ENCODE measurements at places on chromosomes 16 and 17.

DNA sequence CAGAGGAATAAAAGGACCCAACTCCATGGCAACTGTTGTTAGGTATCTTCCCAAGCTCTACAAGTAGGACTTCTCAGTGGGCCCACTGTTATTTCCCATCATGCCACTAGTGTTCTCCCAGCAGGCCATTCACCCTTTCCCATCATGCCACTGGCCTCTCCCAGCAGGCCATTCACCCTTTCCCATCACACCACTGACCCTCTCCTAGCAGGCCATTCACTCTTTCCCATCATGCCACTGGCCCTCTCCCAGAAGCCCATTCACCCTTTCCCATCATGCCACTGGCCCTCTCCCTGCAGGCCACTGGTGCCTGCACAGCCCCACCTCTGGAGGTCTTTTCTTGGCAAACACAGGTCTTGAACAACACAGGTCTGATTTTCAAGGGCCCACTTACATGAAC lies 36.3 kb downstream of the IFT140 start:
- no peak for DNase-seq

DNA sequence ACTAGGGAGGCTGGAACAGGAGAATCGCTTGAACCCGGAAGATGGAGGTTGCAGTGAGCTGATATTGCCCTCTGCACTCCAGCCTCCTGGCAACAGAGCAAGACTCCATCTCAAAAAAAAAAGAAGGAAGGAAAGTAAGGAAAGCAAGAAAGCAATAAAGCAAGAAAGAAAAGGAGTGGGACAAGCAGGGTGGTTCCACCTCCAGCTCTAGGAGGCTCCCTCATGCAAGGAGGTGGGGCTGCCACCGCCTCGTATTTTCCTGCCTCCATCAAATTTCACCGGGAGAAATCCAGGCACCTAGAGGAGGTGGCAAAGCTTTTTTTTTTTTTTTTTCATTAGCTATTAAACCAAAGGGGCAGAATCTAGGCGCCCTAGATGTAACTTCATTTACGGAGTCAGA lies 1.0 kb downstream of the CYB561 start:
- DNase-seq: no peak

GRCh38 chr16:19935694-19936093 lies 51.0 kb upstream of the GPRC5B start:
- DNase-seq: no peak

GRCh38 chr17:76017481-76018339 lies 9.4 kb downstream of the EVPL start:
- no peak for DNase-seq

DNA sequence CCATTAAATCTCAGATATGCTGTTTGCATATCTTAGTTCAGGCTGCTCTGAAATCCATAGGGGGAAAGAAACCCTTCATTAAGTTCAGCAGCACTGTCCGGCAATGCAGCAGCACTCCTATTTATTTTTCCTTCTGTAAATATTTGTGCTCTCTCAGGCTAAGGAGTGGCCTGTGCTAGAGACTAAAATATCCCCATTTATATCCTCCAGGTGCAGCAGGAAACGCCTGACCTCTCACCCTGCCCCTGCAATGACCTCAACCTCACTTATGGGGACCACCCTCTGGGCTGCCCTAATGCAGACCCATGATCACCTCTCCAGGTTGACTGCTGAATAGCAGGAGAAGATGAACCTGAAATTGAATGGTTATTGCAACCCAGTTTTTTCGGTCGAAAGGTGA lies 165.0 kb upstream of the ELAC2 start:
- DNase-seq: no peak

GRCh38 chr16:25037221-25037620 lies 22.1 kb upstream of the ARHGAP17 start:
- no peak for DNase-seq

GRCh38 chr17:57115916-57116315 lies 30.9 kb downstream of the AKAP1 start:
- no peak for DNase-seq

GRCh38 chr16:57084996-57085395 lies 7.4 kb upstream of the CPNE2 start:
- DNase-seq: no peak

DNA sequence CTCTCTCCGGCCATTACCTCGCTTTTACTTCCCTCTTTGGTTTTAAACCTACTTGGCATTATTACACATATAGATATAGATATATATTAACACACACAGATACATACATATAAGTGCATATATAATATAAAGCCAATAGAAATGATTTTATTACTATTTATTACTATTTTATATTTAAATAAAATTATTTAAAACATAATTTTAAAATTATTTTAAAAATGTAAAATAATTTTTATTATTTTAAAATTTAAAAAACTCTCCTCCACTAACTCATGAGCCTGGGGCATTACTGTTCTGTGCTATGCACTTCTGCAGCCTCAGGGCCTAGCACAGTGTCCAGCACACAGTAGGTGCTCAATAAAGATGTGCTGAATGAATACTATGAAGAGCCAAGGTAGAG lies 200.9 kb downstream of the SLC39A11 start:
- DNase-seq: no peak

DNA sequence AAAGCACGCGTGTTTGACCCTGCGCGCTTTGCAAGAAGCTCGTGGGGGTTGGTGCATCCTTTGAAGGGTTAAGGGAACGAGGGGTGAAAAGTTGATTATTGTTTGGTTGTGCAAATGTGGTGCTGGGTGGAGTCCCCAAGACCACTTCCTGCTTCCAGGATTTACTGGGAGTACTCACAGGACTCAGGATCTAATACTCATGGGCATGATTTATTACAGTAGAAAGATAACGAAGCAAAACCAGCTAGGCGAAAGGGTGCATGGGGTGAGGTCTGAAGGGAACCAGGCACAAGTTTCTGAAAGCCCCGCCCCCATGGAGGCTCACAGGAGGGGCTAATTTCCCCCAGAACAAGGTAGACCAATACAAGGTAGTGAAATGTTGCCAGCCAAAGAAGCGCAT lies 58.8 kb downstream of the RPTOR start:
- DNase-seq: no peak

- DNase-seq: no peak
Observed at GRCh38 chr17:79064026-79064425, 10.6 kb upstream of the ENGASE start.

GRCh38 chr17:63378411-63379375 lies 67.4 kb downstream of the CYB561 start:
- DNase-seq: no peak

GRCh38 chr16:68128577-68129305 lies 43.6 kb downstream of the NFATC3 start:
- DNase-seq: no peak

GRCh38 chr17:18250259-18250658 lies 8.3 kb downstream of the FLII start:
- no peak for DNase-seq

DNA sequence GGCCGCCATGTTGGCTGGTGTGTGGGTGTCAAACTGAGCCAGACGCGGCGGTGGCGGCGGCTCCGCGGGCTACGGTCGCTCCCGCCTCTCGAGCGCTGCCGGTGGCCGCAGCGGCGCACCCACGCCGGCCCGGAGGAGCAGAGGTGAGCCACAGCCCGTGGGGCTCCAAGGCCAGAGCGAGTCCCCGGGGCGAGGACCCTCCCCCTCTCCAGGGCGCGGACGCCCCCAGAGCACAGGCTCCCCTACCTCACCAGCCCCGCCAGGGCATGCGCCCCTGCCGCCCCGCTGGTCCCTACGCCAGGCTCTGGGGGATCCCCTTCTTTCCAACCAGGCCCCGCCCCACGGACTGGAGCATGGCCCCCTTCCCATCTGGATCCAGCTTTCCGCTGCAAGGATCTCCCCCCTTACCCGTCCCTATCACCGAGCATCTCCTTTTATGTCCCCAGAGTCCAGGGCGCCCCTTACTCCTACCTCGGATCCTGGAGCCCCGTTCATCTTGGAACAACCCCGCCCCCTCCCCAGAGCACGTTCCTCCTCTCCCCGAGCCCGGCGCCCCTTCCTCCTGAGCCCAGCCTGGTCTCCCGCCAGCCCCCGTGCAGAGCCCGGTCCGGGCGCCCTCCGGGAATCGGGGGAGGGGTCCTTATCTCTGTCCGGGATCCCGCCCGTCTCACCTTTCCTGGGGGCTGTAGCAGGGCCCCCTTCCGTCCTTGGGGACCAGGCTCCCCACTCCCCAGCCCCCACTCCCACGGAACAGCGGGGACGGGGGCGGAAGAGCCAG lies 412 bp downstream of the EPN2 start:
- DNase-seq: no peak

DNA sequence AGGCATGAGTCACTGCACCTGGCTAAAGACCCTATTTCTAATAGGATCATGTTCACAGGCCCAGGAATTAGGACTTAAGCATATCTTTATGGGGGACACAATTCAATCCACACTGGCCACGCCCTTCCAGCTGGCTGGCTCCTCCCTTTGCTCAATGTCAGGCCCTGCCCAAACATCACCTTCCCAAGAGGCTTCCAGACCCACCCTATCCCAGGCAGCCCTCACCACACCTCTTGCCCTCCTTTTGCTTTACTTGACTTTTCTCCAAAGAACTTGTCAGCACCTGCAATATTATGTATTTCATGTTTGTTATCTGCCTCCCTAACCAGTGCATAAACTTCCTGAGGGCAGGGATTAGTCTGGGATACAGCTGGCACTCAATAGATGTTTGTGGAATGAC lies 109.6 kb upstream of the CDH5 start:
- no peak for DNase-seq

GRCh38 chr17:1229349-1229899 lies 40.8 kb upstream of the BHLHA9 start:
- DNase-seq: peak; percentile 31

DNA sequence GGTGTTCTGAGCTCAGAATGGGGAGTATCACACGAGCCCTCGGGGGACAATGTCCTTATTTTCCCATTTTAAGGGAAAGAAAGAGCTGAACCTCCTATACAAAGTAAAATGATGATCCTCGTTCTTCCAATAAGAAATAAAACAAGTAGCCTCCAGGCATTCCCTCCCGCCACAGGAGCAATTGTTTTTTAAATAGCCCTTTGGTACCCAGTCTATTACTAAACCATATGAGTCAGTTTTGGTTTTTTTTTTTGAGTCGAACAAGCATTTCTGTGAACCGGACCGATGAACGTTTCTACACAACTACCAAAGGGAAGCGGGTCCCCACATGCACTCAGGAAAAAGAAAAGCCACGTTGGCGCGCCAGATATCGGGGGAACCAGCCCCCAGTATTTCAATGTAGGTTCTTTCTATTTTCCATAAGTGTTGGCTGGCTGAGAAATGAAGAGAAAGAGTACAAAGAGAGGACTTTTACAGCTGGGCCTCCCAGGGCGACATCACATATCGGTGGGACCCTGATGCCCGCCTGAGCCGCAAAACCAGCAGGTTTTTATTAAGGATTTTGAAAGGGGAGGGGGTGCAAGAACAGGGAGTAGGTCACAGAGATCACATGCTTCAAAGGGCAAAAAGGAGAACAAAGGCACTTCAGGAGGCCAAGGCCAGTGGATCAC lies 3.8 kb upstream of the DCXR start:
- DNase-seq: no peak

GRCh38 chr16:50389900-50390299 lies 21.1 kb upstream of the BRD7 start:
- DNase-seq: no peak

DNA sequence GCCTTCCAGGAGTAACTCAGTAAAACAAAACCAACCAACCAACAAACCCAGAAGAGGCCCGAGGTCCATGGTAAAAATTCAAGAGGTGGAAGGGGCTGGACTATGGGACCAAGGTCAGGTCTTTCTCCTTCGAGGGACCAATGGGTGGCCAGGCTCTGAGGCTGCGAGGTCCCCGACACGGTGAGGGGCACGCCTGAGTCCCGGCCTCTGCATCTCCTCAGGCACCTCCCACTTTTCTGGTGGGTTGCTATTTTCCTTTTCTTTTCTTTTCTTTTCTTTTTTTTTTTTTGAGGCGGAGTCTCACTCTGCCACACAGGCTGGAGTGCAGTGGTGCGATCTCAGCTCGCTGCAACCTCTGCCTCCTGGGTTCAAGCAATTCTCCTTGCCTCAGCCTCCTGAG lies 18.0 kb downstream of the CD7 start:
- DNase-seq: no peak

DNA sequence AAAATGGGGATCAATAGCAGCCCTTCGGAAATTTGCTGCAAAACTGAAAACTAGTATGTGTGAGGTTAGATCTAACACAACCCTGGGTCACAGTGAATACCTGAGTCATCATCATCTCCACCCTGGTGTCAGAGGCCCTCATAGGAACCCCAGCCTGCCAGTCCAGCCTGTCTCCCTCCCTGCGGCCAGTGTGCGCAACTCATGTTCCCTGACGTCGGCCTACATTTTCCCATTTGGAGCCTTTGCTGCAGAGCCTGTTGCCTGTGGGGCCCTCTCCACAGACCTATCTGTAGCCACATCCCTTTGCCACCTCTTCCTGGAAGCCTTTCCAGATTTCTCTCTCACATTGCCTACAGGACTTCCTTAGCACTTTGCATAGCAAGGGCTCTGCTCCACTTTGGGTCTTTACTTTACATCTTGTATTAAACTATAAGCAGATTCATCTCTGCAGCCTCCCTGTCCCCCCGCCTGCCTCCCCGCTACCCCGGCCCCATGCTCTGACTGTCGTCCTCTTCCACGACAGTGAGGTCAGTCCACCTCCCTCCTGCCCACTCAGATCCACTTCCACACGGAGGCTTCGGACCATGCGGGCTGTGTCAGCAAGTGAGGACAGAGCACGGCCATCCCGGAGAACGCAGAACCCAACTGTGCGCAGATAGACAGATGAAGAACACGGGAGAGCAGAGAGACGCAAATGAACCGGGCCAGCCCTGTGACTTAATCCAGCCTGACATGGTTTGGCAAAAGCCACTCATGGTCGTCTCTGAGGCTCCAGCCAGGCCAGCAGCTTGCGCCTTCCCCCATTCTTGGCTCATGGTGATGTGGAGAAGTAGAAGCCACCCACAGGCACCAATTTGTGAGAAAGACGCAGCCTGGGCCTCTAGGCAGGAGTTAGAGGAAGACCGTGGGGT lies 31.0 kb downstream of the NGFR start:
- no peak for DNase-seq

DNA sequence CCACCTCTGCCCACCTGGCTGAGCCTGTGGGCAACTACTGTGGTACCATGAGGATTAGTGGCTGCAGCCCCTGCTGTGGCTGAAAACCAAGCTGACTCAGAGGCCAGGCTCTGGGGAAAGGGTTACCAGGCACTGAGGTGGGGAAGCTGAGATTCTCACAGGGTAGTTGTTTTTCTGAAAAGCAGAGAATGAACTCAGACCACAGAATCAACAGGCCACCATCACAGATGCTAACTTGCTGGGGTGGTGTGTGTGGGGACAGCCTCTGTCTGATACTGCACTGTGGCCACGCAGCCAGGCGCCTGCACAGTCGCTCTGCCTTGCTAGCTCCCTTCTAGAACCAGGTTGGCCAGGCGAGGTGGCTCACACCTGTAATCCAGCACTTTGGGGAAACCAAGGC lies 28.8 kb downstream of the NPLOC4 start:
- DNase-seq: no peak
